Panc1 (cell line): ENCODE measurements at places on chromosomes 2 and 18. TPM values are rescaled to one million over a fixed set of nuclear protein-coding genes. Genes with fewer than 3 reads are reported as not detected.

DNA sequence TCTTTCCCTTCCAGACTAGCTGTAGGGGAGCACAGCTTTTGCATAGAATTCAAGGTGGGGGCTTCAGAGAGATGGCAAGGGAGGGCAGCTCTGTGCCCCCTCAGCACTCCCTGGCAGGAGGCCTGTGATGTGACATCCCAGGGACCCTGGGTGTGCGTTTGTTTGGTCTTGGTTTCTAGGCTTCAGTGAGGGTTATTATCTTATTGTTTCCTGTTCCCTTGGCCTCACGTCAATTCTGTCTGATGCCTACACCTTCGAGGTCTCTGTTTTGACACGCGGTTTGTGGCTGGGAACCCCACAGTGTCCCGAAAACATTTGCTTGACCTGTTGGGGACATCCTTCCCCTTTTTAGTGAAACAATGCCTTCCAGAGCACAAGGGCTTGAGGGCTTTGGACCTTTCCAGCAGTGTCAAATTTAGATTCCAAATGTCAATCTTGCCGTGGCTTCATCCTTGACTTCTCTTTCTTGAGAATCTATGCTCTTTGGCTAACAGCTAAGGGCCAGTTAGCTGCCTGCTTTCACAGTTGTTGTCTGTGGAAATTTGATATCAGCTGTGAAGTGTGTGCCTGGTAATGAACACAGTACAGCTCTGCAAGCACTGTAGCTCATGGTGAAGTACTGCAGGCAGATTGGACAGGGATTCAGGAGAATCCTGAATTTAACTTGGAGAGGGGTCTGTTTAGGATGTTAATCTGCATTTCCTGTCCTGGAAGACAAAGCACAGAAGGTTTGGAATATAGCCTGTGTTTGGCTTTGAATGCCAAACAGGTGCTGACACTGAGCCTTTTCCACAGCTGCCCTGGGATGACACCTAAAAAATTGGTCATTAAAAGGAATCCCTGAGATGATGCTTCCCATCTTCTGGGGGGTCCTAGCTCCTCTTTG lies 108.2 kb upstream of the CXCR4 start:
- DNase-seq = no peak

DNA sequence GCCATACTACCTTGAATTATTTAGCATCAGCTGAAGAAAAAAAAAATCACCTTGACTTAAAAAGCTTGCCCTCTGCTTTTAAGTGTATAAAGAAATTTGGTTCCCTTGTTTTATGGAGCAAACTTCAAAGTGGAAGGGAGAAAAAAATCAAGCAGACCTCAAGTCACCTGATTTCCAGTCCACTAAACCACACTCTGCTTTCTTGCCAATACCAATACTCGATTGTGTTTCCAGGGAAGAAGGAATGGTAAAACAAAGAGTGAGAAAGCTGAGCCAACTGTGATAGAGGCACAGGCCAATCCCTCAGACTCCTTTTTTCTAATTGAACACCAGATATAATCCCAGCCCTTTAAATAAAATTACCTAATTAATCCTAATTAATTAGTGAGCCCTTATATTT lies 587.3 kb downstream of the ARHGAP15 start:
- no peak for DNase-seq

DNA sequence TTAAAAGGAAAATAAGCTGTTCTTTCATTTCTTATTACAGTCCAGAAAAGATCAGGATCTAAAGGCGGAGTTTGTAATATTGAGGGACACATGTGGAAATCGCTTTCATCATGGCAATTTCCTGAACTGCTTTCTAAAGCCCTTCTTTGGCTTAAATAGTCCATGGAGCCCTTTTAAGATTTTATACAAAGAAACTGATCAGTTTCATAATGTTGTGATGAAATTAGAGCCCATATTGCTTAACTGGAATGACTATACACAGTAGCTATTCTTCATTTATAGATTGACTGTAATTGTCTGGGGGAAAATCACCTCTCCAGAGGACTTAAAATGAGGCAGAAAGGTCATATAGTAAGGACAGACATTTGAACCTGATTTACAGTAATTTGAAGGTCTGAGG lies 322.2 kb downstream of the ETAA1 start:
- DNase-seq = no peak

DNA sequence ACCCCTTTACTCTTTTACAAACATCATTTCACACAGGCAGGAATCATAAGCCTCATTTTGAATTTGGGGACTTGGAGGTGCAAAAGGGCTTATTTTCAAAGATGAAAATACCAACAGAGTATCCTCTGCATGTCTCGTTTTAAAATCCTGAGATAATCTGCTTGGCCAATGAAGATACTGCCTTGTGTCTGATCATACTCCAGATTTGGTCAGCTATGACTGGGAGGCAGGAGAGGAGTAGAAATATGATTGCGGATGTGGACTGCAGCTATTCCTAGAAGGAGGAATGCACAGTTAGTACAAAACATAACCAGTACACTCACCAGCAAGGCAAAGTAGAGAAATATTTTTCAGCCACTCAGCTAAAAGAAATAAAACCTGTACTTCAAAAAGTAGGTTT lies 342.3 kb downstream of the RPRM start:
- no peak for DNase-seq

The CRYGA gene
- not detected for total RNA-seq

The CNDP1 gene
- total RNA-seq = not detected

DNA sequence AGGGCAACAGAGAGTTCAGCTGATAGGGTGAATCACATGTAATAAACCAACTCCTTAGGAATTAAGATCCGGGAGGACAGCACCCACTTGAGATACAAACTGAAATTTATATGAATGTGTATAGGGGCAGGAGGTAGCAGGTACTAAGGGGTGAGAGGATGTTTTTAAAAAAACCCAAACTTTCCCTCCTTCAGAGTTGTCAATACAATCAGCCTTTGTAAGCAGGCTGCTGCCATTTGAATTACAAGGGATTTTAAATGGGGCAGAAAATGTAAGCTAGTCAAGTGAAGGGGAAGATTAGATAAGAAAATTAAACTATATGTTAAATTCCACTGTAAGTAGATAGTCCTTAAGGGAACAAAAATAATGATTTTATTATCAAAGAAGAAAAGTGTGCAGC lies 1239.7 kb upstream of the CELF4 start:
- DNase-seq = no peak

DNA sequence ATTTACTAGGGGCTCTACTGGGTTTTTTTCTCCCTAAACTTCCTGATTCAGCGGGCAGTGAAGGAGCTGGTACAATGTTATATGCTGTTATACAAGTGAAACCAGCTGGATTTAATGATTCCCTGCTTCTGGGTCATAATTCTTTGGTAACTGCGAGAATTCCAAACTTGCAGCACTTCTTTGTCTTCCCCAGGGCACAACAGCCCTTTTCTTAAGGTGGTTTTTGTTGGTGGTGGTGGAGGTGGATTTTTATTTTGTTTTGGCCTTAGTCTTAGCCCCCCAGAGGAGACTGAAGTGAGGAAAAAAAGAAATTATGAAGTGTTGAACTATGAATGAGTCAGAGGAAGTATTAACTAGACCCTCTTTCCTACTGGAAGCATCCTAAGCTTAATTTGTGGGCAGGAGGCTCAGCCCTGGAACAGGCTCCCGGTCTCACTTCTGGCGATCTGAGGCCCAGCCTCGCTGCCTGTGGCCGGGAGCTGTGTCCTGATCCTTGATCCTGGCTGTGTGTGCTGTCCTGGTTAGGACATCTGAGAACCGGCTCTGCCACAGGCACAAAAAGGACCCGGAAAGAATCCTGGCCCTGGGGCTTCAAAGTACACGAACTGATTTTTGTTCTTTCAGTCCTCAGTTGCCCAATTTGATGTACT lies 141.9 kb downstream of the LYPD6B start:
- DNase-seq = no peak
